ENCODE measurements at places on chromosomes 1 and 21.

DNA sequence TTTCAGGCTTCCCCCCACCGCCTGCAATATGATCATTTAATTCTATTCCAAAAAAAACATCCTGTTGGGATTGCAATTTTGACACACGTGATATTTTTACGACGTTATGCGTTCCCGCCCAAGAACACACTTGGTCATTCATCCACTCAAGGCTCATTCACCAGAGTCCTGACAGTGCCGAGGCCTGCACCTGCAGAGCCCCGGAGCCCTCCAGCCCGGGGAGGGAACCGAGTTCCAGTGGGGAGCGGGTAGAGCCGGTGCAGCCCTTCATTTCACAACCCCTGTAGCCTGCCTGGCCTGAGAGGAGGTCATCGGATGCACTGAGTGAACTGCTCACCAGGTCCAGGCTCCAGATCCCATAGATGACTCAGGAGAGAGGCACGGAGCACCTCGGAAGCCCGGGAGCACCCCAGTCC is 156.0 kb upstream of the BACE2 start:
- DNase-seq, result no peak

DNA sequence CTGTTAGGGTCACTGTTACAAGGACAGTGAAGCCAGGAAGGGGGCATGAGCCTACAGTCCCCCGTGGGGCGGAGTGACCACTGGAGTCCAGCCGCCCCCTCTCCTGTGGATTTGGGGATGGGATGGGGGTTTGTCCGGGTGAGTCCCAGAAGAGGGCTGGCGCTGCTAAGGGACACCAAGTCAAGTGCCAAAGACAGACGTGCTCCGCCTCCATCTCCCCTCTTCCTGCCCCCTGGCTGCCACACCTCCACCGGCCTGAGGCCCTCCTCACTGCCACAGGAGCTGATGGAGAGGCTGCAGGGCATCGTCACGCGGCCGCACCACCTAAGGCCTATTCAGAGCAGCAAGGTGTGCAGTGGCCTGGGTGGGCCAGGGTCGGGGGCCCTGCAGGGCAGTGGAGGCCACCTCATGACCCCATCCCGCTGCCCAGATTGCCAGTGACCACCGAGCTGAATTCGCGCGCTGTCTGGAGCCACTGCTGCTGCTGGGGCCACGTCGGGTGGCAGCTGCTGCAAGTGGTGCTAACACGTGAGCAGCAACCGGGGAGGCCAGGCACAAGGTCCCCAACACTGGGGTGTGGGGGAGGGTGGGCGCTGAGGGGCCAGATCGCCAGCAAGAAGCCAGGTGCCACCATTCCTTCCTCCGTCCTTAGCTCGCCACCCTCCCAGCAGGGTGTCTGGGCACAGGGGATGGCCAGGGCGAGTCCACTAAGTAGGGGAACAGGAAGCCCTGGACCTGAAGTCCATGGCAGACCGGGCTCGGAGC is 4.9 kb downstream of the RNF207 start:
- DNase-seq, result no peak

GRCh38 chr1:17005365-17005740 is 6.4 kb downstream of the ATP13A2 start:
- no peak for DNase-seq

GRCh38 chr1:218517459-218517858 is 172.3 kb downstream of the TGFB2 start:
- DNase-seq, result no peak

DNA sequence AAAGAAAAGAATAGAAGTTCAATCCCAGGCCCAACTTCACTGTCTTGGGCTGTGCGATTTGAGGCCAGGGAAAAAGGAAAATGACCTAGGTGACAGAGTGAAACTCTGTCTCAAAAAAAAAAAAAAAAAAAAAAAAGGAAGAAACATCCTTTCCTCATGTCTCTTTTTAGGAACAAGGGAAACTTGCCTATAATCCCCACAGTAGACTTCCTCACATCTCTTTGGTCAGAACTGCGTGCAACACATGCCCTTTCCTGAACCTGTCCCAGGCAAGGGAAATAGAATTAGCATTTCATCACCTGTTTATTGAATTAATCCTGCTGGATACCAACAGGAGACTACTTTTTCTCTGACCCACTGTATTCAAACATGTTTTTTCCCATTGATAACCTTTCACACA is 2.3 kb downstream of the DCST1 start:
- DNase-seq, result no peak

- DNase-seq, result no peak
These were observed 26.1 kb downstream of the SLC1A7 start for GRCh38 chr1:53116307-53116810.
